GM04503 (cell line): ENCODE measurements at places on chromosomes 5 and 9.

- DNase-seq, result no peak
These were observed 221.2 kb downstream of the TMEM167A start for GRCh38 chr5:82855893-82856550.

DNA sequence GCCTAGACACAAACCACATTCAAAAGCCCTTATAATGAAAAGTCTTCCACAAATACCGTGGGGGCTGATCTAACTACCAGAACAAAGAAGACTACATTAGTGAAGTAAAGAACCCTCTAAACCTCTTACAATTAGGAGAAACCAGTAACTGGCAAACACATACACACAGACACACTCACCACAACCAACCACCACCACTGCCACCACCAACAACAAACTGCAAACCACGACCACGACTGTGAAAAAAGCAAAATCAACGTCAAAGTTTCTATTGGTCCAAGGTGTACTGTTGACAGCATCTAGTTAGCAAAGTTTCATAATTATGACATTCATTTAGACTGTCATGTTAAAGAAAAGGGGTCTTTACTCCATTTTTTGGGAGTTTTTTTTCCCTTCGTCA, 2.7 kb downstream of the CDO1 start:
- DNase-seq, result no peak

GRCh38 chr9:115267790-115268189, 149.8 kb upstream of the TNC start:
- DNase-seq, result no peak

GRCh38 chr5:169921384-169921783, 58.9 kb downstream of the INSYN2B start:
- DNase-seq, result no peak

DNA sequence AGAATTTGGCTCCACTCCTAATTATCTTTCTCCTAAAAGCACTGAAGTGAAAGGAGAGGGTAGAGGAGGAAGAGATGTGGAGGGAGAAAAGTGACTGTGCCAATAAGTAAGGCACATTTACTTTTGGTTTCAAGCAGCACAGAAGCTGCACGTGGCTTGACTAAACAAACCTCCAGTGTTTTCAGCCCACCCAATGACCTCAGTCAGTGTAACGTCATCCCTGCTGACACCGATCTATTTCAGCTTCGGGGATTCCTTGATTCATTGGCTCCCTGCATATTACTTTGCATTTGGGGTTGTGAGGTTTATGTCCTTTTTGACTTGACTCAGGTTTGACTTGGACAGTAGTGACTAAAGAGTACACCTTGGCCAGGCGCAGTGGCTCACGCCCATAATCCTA, 35.6 kb upstream of the NIM1K start:
- DNase-seq, result no peak

DNA sequence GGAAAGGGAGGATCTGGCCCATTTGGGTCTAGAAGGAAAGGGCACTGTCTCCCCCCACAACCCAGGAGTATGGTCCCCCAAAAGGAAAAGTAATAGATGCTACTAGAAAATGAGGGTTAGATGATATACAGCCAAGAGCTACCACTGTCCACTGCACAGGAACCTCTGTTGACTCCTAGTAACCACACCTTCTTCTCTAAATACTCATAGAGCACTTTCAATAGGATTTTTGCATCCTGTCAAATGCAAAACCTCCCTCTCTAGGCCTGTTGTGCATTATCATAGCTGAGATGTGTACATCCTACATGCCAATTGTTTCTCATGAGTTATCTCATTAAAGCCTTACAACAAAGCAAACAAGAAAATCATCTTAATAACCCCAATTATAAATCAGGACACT, 66.8 kb downstream of the THBS4 start:
- no peak for DNase-seq

DNA sequence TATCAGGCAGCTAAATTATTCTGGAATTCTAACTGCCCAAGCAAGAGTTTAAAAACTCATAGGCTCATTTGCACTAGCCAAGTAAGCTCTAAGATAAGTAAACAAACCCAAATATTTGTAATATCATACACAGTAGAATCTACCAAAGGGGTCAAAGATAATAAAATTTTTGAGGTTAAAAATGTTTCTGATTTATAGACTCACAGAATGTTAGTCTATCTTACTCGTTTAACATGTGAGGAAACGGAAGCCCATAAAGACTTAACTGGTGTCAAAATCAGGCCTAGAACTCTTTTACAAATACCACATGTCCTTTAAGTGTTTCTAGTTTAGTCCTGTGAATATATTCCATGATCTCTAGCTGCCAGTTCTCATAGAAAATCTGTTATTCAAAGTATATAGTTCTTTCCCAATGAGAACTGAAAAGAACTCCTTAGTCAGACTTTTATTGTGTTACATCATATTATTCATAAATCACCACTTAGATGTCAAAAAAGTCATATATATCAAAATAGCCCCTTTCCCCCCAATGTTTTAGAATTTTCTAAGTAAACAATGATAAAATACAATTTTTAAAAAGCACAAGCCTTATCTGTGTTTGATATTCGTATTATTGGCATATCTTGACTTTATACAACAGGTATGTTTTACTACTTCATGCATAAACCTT, 13.9 kb downstream of the RAB14 start:
- DNase-seq, result no peak
